Activated CD4-positive, alpha-beta memory T cell treated with anti-CD3 and anti-CD28 coated beads, Interleukin-2, amount 10 ng/mL, durations not matched to agents 7 days and 5 days (primary cell): ENCODE measurements at places on chromosomes 12 and 14.

DNA sequence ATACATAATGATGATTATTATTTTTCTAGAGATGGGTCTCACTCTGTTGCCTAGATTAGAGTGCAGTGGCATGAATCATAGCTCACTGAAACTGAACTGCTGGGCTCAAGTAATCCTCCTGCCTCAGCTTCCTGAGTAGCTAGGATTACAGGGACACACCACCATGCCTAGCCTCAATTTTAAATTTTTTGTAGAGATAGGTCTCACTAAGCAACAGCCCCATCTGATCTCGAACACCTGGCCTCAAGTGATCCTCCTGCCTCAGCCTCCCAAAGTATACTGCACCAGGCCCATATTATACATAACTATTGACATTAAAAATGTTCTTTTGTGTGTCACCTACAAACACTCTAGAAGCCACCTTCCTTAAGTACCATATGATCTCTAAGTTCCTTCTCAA lies 3.4 kb downstream of the TXNRD1 start:
- DNase-seq: no peak

GRCh38 chr14:73027546-73027945 lies 640 bp upstream of the ZFYVE1 start:
- no peak for DNase-seq

- DNase-seq: no peak
Observed at GRCh38 chr12:56616925-56617324, 13.2 kb downstream of the BAZ2A start.

DNA sequence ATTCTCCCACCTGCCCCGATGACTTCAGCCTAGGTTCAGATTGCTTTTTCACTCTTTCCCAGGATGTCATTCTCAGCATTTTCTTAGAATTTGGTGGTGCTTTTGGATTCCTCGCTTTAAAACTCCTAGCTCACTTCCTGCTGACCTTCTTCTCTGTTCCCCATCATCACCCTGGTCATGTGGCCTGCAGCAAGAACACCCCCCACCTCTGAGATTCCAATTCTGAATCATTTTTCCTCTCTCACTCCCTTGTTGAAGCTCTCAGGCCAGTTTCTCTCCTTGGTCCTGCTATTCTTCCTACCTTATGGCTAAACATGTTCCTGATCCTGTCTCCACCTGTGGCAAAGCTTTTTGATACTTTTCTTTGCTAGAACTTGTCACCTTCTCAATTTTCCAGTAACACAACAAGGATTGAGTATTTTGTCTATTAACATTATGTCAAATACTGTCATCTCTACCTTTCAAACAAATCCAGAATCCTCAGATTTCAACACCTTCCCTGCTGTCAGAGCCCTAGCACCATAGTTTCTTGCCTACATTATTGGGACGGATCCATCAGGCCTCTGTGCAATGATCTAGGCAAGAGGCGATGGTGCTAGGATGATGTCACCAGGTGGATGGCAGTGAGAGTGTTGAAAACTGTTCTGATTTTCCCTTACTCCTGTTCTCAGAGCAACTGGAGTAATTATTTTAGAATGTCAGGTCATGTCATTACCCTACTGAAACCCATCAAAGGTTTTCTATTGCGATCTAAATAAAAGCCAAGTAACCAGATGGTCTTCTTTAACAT lies 233.7 kb downstream of the MON2 start:
- DNase-seq: no peak

- no peak for DNase-seq
Observed at GRCh38 chr12:75099210-75099609, 110.4 kb downstream of the KCNC2 start.

GRCh38 chr12:54195737-54196347 lies 7.1 kb upstream of the SMUG1 start:
- no peak for DNase-seq

DNA sequence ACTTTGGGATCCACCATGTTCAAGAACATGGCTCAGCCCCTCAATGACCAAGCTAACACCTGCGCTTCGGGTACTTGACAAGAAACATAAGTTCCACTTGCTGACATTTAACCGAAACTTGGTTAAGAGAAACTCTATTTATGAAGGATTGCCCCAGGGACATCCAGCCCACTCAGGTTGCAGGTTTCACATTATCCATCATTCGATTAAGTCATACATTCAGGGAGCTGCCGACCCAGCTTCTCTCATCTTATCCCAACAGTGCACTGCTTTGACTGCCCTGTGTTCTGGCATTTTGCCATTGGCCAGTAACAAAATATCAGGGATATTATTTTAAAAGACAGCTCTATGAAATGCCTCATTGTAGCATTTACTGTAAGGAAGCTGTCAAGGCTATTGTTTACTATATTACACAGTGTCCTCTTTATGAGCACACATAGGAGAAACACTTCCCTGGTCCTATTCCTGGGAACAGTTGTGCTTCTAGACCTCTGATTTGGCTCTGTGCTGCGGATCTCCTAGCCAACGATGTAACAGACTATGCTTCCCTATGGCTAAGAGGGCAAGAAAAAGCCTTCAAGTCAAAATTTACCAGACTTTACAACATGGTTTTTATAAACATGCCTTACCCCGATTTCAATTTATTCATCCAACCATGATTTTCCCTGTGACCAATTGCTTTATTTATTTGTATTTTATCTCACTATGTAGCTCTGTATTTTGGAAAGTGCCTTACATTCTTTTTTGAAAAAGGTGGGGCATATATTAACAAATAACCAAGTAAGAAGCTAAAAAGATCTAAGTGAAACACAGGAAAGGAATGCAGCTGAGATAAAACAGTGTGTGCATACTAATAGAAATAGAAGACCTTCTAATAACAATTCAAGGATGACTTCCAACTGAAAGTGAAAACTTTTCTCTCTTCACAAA lies 109.3 kb downstream of the ITPR2 start:
- no peak for DNase-seq

GRCh38 chr12:42119085-42119633 lies 25.5 kb downstream of the GXYLT1 start:
- DNase-seq: no peak

DNA sequence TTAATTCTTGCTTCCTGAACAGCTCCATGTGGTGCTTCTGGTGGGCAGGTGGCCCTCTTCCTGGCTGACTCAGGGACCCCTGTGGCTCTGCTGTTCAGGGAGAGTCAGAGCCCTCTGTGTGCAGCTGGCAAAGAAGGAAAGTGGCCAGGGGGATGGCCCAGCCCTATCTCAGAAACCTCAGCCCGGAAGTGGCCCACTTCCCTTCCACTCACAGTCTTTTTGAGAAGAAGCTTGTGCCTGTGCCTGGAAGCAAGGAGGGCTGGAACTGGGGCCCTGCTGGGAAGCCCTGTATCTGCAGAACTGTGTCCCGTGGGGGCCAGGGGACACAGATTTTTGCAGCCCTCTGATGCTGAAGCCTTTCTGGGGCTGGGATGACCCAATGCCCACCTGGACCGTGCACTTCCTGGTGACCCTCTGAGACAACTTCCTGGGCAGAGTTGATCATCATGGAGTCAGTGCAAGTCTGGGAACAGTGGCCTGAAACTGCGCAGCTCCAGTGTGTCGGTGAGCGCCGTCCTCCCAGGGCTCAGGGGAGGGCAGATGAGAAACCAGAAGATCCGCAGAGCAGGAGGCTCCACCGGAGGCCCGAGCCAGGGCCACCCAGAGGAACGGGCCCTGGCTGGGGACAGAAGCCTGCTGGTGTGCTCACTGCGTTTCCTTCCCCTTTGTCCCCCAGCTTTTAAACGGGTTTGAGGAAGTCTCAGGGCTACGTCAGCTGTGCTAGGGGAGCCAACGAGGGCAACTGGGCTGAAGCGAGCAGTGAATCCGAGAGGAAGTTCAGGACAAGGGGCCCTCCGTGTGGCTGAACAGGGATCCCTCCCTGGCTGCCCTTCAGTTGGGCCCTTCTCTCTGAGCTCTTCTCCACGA lies 217.4 kb upstream of the RTL1 start:
- DNase-seq: peak; percentile 15

- DNase-seq: no peak
Observed at GRCh38 chr12:41334390-41334789, 146.3 kb downstream of the PDZRN4 start.

- no peak for DNase-seq
Observed at GRCh38 chr12:53211476-53212381, 4.7 kb upstream of the ITGB7 start.

GRCh38 chr12:15163030-15163976 lies 57.9 kb downstream of the RERG start:
- no peak for DNase-seq

- DNase-seq: no peak
Observed at GRCh38 chr12:107543416-107543815, 142.2 kb upstream of the PWP1 start.

- no peak for DNase-seq
Observed at GRCh38 chr14:100748403-100748802, 21.7 kb downstream of the DLK1 start.

DNA sequence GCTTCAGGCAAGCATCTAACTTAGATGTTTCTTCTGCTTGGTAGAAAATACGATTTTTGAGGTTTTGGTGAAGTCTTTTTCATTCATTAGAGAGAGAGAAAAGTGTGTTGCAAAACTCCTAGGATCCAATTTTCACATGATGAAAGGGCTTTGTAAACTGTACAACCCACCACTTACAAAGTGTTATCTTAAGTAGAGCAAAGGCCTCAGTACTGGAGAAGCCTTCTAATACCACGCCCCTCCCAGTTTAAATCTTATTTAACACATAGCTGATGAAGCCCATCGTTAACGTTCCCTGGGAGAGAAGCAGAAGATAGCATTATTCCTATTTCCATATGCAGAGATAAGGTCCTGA lies 869 bp downstream of the APOLD1 start:
- DNase-seq: no peak

DNA sequence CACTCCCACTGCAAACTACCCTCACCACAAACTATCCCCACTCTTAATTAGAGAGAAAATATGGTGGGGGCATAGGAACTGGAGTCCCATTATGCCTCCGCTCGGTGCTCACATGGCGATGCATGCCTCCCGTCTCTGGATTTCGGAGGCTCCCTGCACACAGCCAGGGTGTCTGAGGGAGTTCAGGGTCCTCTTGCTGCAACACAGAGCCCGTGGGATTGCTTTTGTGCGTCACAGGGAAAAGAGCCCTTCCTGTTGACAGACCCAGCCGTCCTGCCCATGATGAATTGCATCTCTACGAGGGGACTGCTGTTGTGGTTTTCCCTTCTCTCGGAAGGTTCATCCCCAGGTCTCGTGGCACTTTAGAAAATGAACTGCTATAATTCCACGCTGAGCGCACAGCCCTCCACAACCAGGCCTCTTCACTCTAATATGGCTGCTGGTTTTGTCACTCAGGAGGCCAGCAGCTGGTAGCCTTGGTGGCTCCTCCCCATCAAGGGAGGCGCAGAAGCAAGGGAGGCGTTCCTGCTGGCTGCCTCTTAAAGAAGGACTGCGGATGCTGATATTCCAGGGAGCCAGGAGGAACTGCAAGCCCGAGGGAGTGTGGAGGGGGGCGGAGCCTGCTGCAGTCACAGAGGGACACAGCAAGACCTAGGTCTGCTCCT lies 158.0 kb downstream of the KCNA5 start:
- DNase-seq: no peak

GRCh38 chr14:99936738-99937474 lies 128.3 kb upstream of the EVL start:
- DNase-seq: no peak

- DNase-seq: peak; percentile 17
Observed at GRCh38 chr14:97056086-97056485, 258.9 kb downstream of the VRK1 start.

- DNase-seq: no peak
Observed at GRCh38 chr12:52528641-52529143, 8.5 kb upstream of the KRT5 start.

GRCh38 chr12:104866291-104866690 lies 91.8 kb downstream of the SLC41A2 start:
- no peak for DNase-seq

DNA sequence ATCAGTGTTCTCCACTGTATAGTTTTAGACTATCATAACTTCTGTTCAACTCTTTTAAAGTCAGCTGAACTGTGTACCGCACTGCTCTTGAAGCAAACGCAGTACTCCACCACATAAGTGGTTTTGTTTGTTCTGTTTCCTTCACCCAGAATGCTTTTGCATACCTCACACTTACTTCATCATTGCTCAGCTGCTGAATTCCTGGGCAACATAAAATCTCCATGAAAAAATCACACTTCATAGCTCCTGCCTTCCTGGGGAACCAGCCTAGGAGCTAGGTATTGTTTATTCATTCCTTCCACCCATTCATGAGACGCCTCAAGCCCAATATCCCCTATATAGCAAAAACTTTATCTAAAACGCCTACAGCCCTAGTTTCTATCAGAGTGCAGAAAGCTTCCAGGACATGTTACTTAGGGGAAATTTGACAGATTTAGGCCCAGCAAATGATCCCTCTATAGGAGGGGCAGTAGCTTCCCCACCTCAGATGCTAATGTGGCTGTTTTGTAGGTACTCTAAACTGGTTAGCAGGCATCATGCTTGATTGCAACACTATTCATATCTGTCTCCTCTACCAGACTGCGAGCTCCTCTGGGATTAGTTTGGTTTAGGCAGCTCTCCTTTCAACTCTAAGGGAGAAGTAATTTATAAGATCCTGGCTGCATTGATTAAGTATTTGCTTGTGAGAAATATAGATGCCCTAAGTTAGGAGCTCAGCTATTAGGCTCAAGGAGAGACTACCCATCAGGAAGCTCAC lies 44.5 kb downstream of the LRRC9 start:
- DNase-seq: no peak

GRCh38 chr14:44720707-44721106 lies 213.6 kb upstream of the FSCB start:
- DNase-seq: no peak

- DNase-seq: no peak
Observed at GRCh38 chr12:99619389-99620158, 28.0 kb upstream of the GARIN6 start.

DNA sequence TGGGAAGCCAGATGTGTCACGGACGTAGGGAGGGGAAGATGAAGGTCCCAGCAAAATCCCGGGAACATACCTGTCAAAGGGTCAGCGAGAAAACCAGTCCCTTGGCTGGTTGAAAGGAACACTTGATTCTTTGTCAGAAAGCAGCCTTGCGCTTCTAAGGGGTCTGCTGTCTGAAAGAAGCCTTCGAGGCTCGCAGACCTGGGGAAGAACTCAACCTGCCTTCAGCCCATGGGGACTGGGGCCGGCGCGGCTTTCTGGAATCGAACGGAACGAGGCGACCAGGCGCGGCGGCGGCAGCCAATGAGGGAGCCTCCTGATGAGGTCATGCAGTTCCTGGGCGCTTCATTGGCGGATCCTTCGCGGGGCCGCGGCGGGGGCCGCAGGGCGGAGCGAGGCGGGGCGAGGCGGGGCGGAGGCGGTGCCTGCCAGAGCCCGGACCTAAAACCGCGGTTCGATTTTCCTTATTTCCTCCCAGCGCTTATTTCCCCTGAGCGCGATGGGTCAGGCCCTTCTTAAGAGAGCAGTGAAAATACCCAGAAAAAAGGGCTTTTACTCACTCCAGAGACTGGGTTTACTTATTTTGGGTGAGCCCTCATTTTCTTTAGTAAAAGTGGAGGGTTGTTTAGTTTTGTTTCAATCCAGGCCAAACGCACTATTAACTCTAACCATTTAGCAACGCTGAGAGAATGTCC lies 11.8 kb upstream of the TTC7B start:
- peak; percentile 95 for DNase-seq

DNA sequence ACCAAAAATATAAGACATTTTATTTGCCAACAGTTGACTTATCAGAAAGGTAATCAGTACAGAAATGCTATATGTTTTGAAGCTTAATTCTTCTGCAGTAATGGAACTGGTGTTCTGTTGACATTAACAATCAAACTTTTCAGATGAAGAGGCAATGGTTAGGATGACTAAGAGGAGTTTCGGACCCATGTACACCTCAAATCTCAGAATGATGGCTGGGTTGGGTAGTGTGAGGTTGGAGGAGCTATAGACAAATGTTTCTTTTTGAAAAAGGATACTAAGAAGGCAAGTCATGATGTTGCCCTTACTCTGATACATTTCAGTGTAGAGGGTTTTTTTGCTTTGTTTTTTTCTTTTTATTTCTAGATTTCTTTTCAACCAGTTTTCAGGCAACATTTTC lies 66.9 kb downstream of the KNTC1 start:
- no peak for DNase-seq
